Stimulated activated CD8-positive, alpha-beta memory T cell treated with anti-CD3 and anti-CD28 coated beads, Interleukin-7, amount 100 ng/mL, for 48 hours (primary cell): ENCODE measurements at places on chromosomes 12 and 14.
A peak's percentile ranks its signal among the peaks of the same experiment; 100 is the strongest.

GRCh38 chr14:23639048-23639890, 3.1 kb downstream of the DHRS2 start:
- DNase-seq = no peak

GRCh38 chr14:21071225-21072030, 1.3 kb downstream of the ARHGEF40 start:
- DNase-seq = no peak

- peak; percentile 10 for DNase-seq
Measured at GRCh38 chr14:95314609-95315008, 5.1 kb downstream of the CLMN start.

DNA sequence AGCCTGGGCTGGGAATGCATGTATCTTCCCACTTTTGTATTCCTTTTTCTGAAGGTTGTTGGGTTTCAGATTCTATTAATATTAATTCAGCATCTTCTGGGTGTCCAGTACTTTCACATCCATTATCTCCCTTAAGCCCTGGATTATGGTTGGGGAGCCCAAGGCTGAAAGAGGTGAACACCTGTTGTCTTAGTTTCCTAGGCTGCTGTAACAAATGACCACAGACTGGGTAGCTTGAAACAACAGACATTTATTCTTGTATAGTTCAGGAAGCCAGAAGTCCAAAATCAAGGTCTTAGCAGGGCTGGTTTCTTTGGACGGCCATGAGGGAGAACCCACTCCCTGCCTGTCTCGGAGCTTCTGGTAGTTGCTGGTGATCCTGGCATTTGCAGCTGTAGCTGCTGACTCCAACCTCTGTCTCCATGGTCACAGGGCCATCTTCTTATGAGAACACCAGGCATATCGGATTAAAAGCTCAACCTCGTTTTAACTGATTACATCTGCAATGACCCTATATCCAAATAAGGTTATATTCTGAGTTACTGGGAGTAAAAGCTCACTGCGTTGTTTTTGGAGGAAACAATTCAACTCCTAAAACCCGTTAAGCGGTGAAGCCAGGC, 68.2 kb upstream of the CLMN start:
- no peak for DNase-seq

DNA sequence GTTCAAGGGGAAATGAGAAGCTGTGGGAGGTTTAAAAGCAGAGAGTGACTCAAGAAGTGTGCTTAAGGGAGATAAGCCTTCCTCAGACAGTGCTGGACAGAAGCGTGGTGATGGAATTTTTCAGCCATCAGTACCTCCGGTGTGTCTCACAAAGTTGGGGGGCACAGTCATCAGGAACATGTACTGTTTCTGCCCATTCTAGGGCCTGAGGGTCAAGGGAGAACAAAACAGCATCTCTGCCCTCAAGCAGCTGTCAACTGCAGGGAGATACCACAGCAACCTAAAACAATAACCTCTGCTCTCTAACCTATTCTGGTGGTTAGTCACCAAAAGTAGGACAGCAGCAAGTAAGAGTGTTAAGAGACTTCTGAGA, 2.0 kb upstream of the STON2 start:
- no peak for DNase-seq

DNA sequence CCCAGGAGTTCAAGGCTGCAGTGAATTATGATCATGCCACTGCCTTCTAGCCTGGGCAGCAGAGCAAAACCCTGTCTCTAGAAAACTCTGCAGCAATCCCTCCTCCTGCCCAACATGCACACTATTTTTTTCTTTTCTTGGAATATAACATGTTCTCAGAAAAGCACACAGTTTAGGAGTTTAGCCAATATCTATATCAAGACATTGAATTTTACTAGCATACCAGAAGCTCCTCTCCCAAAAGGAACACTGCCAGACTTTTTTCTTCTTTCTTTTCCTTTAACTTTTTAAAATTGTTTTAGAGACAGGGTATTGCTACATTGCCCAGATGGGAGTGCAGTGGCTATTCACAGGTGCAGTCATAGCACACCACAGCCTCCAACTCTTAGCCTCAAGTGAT, 107.1 kb upstream of the AEBP2 start:
- no peak for DNase-seq

DNA sequence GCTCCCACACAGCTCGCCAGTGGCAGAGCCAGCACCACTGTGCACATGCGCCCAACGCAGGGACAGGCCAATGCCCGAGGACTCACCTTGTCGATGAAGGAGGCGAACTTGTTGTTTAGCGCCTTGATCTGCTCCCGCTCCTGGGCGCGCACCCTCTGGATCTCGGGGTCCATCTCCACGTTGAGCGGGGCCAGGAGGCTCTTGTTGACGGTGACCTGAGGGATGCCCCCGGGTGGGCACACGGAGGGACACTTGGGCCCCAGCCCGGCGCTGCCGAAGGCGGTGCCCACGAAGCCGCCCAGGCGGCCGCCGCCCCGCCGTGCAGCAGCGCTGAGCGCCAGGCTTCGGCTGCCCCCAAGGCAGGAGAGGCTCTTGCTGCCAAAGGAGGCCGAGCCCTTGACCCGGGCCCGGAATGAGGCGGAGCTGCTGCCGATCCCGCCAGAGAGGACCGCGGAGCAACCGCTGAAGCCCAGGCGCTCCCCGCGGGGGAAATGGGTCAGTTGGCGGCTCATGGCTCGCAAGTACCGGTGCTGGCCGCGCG, at the start of gene KRT72:
TSS of gene KRT72 (minus strand) at position 523 of the 541 bp plus-strand sequence. CDS start at position 512, 11 bp downstream.
- no peak for DNase-seq

DNA sequence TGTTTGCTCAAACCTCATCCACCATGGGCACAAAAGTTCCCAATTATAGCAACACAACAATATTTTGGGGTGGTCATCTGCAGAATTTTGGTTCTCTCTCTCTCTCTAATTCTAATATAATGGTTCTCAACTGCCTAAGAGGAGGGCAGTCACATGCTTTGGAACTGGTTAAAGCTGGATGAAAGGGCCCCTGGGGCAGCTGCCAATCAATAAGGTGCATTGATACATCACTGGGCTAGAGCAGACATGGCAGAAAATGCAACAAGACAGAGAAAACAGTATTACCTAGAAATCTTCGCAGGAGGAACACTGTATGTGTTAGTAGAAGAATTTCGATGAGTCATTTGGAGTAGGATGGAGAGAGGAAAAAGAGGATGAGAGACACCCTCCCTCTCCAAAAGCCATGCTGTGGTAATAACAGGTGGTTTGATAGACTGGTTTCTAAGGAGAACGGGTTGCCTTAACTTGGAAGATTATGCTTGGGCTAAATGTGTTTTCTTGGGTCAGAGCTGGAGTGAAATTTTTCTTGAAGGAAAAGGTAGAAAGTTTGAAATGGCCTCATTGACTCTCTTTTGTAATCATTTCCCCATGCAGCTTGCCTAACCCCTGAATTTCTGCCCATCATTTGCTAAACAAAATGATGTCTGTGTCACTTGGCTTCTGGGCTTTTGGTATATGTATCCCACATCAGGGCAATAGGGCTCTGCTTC, 67.1 kb upstream of the HIF1A start:
- no peak for DNase-seq

- no peak for DNase-seq
Measured at GRCh38 chr12:120468821-120469449, 613 bp downstream of the SRSF9 start.

DNA sequence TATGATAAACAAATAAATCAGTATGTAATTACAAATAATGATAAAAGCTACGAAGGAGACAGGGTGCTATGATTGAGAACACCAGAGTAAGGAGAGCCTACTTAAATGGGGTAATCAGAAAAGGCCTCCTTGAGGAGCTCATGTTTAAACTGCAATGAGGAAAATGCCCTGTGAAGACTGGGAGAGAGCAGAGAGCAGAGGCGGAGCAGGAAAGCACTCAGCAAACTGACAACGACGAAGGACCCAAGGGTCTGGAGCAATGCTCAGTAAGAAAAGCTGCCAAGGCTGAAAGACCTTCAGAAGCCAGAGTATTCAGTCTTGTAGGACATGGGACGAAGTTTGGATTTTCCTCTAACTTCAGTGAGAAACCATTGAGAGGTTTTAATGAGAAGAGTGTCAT, 114.2 kb upstream of the PLEKHA5 start:
- no peak for DNase-seq

- no peak for DNase-seq
Measured at GRCh38 chr12:25438638-25439037, 114.4 kb downstream of the LMNTD1 start.

DNA sequence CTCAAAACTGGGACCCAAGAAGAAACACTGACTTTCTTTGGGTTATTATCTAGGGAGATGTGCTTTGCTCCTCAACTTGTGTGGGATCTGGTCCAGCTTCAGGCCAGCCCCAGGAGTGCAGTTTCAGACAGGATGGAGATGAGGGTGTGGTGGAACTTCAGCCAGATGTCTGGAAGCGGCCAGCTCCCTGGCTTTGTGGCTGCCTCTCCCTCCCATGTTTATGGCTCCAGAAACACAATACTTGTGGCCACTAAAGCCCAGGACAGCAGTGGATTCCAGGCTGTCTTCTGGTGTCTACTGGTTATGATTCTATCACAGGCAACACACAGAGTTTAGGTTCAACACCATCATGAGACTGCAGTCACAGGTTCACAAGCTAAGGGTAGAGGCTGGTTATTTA, 44.2 kb upstream of the EMP1 start:
- no peak for DNase-seq

- DNase-seq = no peak
Measured at GRCh38 chr12:22083167-22083566, 37.1 kb downstream of the CMAS start.
